ENCODE measurements at places on chromosomes 3 and 15.

GRCh38 chr3:183460081-183461055 lies 31.9 kb upstream of the MCF2L2 start:
- peak; percentile 41 for DNase-seq

GRCh38 chr15:27448234-27448633 lies 477.3 kb downstream of the GABRG3 start:
- DNase-seq = no peak

DNA sequence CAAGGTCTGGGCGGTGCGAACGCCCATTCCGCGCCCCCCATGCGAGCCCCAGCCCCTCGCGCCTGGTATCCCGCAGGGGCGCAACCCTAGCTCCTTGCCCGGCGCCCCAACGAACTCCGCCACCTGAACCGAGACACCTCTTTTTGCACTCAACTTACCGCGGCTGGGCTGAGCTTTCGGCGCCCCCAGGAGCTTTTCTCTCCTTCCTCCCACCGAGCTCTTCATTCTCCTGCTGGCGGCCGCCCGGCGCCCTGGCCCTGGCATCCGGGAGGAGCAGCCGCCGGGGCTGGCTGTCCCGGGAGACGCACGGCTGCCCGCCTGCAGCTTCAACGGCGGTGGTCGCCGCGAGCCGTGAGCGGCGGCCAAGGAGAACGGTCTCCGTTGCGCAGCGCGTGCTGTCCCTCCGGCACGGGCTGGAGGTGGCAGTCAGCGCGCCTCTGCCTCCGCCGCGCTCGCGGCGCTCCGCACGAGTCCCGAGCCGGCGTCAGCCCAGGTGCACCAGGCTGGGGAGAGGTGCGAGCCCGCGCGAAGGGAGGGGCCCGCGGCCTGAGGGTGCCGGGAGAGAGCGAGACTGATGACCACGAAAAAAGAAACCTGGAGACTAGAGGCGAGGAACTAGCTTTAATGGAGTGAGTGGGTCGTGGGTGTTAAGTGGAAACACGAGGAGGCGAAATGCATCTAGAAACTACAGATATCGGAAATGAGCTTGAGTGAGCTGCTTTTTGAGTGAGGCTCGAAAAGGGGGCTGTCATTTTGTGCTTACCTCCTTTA lies 621.5 kb upstream of the ZNF385D start:
- DNase-seq = no peak

GRCh38 chr15:89398896-89399237 lies 64.2 kb upstream of the POLG start:
- no peak for DNase-seq

DNA sequence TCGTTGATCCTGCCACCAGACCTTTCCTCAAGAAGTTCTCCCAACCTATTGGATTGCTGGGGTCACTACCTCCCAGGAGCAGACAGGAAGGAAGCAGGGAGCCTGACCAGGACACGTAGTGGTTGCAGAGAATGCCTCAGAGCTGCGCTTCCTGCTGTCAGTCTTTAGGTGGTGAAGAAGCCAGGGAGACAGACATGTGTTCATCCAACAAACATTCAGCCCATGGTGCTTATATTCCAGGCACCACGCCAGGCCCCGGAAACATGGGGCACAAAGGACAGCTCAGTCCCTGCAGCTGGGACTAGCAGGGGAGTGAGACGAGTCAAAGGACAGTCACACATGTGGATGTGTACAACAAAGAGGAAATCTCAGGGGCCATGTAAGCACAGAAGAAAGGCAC lies 26.0 kb upstream of the CORO2B start:
- peak; percentile 78 for DNase-seq

DNA sequence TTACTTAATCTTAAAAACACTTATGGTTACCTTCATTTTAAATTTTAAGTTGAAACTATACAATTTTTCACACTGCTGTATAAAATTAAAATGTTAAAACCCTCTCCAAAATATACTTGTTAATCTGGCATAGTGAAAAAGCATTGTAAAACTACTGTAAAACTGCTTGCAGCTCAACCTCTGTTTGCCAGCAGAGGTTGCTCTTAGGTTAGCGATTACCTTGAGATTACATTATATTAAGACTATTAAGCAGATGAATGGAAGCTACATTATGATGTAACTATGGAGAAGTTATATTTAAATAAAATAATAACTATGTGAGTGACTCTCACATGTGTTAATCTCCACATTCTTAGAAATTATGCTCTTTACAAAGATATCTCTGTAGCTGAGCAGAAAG lies 143.6 kb upstream of the SLITRK3 start:
- no peak for DNase-seq

GRCh38 chr15:67101911-67102598 lies 36.7 kb downstream of the SMAD3 start:
- DNase-seq = peak; percentile 84
